ENCODE measurements at places on chromosomes 13 and 19.

DNA sequence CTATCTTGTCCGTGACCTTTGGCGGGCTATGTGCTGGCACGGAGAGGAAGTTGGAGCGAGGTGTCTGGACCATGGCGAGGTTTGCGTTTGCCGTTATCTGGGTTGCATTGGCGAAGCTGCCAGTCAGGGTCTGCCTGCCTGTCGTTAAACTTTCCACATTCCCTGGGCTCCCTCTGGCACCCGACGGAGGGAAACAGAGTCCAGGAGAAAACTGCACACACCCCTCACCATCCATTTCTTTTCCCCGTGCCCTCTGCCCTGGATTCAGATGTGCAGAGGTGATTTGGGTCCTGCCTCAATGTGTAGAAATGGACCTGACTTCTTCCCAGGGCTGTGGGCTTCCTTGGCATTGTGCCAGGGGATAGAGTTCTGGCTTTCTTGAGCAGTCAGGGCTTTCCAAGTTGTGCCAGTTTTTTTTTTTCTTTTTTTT, 142.4 kb downstream of the URI1 start:
- no peak overlapping the region for H3K27ac ChIP-seq
- H3K27me3 ChIP-seq, result peaks cover 2% of the 10 kb centered on the region
- no peak overlapping the region for H3K4me3 ChIP-seq

- no peak for DNase-seq
- peaks cover 5% of the 10 kb centered on the region for H3K36me3 ChIP-seq
- no peak overlapping the region for H3K4me3 ChIP-seq
- no peaks in the 10 kb centered on the region for H3K4me1 ChIP-seq
- H3K27ac ChIP-seq, result no peak overlapping the region
Measured at GRCh38 chr13:41713405-41713804, 247.5 kb downstream of the VWA8 start.

- peak; percentile 22 for DNase-seq
- no peaks in the 10 kb centered on the region for H3K36me3 ChIP-seq
- H3K27me3 ChIP-seq, result peaks cover 10% of the 10 kb centered on the region
- H3K4me3 ChIP-seq, result peak overlapping the region; percentile 49
Measured at GRCh38 chr13:109778102-109778542, 8.3 kb downstream of the IRS2 start.

DNA sequence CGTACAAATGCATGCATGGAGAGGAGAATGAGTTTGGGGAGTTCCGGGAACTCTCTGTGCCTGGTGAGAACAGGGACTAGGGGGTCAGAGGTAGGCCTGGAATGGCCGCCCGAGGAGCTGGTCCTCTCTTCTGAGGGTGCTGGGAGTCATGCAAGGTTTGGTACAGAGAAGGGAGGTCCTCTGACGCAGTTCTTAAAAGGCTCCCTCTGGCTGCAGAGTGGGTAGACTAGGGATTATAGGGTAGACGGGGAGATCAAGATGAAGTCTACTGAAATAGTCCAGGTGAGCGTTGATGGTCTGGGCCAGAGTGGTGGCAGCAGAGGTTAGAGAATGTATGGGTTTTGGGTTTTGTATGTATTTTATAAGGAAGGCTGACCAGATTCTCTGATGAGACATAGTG, 796 bp downstream of the ZNF304 start:
- H3K36me3 ChIP-seq, result peaks cover 46% of the 10 kb centered on the region
- H3K4me3 ChIP-seq, result peak overlapping the region; percentile 93
- H3K27me3 ChIP-seq, result peaks cover 11% of the 10 kb centered on the region
- H3K27ac ChIP-seq, result peak overlapping the region; percentile 97
- no peak for DNase-seq
- H3K4me1 ChIP-seq, result peaks cover 35% of the 10 kb centered on the region

GRCh38 chr19:46928951-46929350, 68.2 kb downstream of the ARHGAP35 start:
- DNase-seq, result no peak
- peaks cover 1% of the 10 kb centered on the region for H3K27me3 ChIP-seq
- H3K4me1 ChIP-seq, result peaks cover 75% of the 10 kb centered on the region
- H3K27ac ChIP-seq, result no peak overlapping the region
- no peak overlapping the region for H3K4me3 ChIP-seq

- H3K36me3 ChIP-seq, result no peaks in the 10 kb centered on the region
- peak overlapping the region; percentile 44 for H3K4me3 ChIP-seq
- H3K27me3 ChIP-seq, result peaks cover 12% of the 10 kb centered on the region
- no peak overlapping the region for H3K27ac ChIP-seq
Measured at GRCh38 chr19:49361438-49362047, 673 bp downstream of the TEAD2 start.

GRCh38 chr13:52159159-52159982, at the start of gene NEK3:
NEK3 (minus strand) TSS chr13:52159597; CDS start chr13:52156191, 3,406 bp downstream.
- no peaks in the 10 kb centered on the region for H3K36me3 ChIP-seq
- H3K4me1 ChIP-seq, result peaks cover 39% of the 10 kb centered on the region

DNA sequence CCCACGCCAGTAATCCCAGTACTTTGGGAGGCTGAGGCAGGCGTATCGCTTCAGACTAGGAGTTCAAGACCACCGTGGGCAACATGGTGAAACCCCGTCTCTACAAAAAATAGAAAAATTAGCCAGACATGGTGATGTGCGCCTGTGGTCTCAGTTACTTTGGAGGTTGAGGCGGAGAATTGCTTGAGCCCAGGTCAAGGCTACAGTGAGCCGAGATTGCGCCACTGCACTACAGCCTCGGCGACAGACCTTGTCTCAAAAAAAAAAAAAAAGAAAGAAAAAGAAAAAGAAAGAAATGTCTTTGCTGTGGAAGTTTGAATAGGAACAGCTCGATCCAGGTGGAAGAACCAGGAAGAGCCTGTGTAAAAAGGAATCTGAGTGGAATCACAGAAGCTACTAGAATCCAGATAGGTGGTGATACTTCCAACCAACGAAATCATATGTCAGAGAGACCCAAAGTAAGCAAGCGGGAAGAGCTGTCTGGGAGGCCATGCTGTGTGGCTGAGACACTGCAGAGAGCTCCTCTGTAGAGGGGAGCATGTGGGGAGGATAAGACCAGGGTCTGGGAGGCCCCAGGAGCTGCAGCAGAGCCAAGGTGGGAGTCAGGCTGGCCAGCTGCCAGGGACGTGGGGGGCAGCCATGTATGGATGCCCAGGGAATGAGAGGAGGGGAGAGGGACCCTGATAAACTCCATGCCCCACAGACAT, 21.1 kb downstream of the LATS2 start:
- H3K4me3 ChIP-seq, result no peak overlapping the region
- H3K36me3 ChIP-seq, result peaks cover 4% of the 10 kb centered on the region
- peak overlapping the region; percentile 5 for H3K27ac ChIP-seq
- H3K4me1 ChIP-seq, result peaks cover 45% of the 10 kb centered on the region
- no peaks in the 10 kb centered on the region for H3K27me3 ChIP-seq

- peak; percentile 48 for DNase-seq
- peaks cover 2% of the 10 kb centered on the region for H3K27me3 ChIP-seq
- H3K27ac ChIP-seq, result peak overlapping the region; percentile 76
- peaks cover 4% of the 10 kb centered on the region for H3K36me3 ChIP-seq
Measured at GRCh38 chr13:24605923-24606372, 74.3 kb upstream of the ATP12A start.

- H3K27ac ChIP-seq, result no peak overlapping the region
- peaks cover 2% of the 10 kb centered on the region for H3K27me3 ChIP-seq
- H3K36me3 ChIP-seq, result no peaks in the 10 kb centered on the region
- no peaks in the 10 kb centered on the region for H3K4me1 ChIP-seq
- H3K4me3 ChIP-seq, result no peak overlapping the region
Measured at GRCh38 chr13:57644106-57644505, 12.6 kb downstream of the PCDH17 start.

DNA sequence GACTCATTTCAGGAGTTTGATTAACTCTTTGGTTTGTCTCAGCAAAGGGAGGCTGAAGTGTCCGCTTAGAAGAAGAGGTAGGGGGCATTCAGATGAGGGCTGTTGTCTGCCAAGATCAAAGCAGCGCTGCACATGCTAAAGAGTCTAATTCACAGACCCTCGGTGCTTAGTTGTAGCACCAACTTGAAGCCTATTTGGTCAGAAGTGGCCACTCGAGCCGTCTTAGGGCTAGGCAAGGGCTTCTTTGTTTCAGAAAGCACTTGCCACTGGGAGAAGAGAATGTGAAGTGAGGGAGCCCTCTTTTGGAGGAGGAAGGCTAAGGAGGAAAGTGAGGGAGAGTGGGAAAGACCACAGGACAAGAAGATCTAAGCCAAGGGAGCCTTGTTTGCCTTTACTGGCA, 313.4 kb upstream of the TMTC4 start:
- H3K36me3 ChIP-seq, result no peaks in the 10 kb centered on the region
- H3K27ac ChIP-seq, result no peak overlapping the region
- DNase-seq, result no peak
- no peak overlapping the region for H3K4me3 ChIP-seq
- no peaks in the 10 kb centered on the region for H3K27me3 ChIP-seq
- H3K4me1 ChIP-seq, result no peaks in the 10 kb centered on the region

DNA sequence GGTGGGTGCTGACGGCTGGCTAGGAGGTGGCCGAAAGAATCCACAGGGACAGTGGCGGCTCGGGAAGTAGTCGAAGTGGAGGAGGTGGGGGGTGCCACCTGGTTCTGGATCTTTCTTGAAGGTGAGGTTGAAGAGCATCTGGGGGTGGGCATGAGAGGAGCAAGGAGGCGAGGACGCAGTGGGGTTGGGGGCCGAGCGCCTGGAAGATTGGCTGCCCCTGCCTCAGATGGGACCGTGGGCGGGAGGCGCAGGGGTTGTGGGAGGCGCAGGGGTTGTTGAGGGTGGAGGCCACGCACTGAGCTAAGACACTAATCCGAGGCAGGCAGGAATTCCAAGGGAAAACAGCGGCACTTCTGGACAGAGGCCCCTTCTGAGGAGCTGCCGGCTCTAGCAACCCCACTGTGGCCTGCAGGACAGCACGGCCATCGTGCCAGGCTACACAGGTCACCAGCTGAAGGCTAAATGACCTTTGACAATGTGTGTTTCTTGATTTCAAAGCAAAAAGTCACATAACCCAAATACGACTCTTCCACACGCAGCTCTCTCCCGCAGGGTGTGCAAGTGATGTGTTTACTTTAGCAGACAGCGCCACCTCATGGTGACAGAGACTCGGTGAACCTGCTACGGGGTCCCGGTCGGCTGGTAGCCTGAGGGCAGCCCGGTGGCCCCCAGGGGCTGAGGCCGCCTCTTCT, 44.1 kb upstream of the RANBP3 start:
- H3K36me3 ChIP-seq, result no peaks in the 10 kb centered on the region
- no peak overlapping the region for H3K27ac ChIP-seq
- no peaks in the 10 kb centered on the region for H3K4me1 ChIP-seq
- no peaks in the 10 kb centered on the region for H3K27me3 ChIP-seq
- peak; percentile 54 for DNase-seq

- no peaks in the 10 kb centered on the region for H3K4me1 ChIP-seq
- peaks cover 2% of the 10 kb centered on the region for H3K27me3 ChIP-seq
- H3K27ac ChIP-seq, result no peak overlapping the region
- DNase-seq, result no peak
- H3K4me3 ChIP-seq, result no peak overlapping the region
Measured at GRCh38 chr13:45768656-45769479, 66.7 kb downstream of the CBY2 start.

- peaks cover 66% of the 10 kb centered on the region for H3K4me1 ChIP-seq
- H3K4me3 ChIP-seq, result peak overlapping the region; percentile 1
- H3K27me3 ChIP-seq, result peaks cover 3% of the 10 kb centered on the region
- DNase-seq, result no peak
Measured at GRCh38 chr13:40651866-40652587, 14.4 kb downstream of the FOXO1 start.

DNA sequence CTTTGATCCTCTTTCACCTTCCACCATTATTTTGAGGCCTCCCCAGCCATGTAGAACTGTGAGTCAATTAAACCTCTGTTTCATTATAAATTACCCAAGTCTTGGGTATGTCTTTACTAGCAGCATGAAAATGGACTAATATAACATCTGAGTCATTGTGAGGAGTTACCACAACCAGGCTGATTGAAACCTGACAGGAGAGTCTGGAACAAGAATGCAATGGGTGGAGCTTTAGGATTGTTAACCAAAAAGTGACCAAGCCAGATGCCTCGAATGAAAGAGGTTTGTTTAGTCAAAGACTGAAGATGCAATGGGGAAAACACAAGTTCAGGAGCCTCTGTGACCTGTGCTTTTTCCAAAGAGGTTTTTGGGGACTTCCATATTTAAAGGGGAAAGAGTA, 659.0 kb downstream of the SLITRK6 start:
- no peak overlapping the region for H3K4me3 ChIP-seq
- no peaks in the 10 kb centered on the region for H3K36me3 ChIP-seq
- H3K4me1 ChIP-seq, result no peaks in the 10 kb centered on the region
- no peak overlapping the region for H3K27ac ChIP-seq

DNA sequence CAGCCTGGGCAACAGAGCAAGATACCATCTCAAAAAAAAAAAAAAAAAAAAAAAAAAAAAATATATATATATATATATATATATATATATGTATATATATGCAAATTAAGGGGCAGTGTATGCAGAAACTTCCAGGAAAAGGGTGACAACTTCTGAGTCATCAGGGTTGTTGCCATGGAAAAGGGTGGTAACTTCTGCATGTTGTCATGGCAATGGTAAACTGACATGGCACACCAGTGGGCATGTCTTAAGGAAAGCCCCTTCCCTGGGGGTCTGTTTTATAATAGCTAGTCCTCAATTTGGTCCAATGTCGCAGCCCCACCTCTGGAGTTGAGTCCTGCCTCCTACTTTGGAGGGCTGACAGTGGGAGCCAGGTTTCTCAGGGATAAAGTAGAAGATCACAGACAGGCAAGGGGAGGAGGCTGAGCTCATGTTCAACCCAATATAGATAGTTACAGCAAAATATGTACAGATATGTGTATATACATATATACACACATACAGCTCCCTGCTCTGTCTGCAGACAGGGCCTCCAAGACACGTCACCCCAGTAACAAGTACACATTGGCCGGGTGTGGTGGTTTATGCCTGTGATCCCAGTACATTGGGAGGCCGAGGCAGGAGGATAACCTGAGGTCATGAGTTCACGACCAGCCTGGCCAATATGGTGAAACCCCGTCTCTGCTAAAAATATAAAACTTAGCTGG, 7.2 kb upstream of the FCHO1 start:
- H3K4me3 ChIP-seq, result no peak overlapping the region
- H3K4me1 ChIP-seq, result peaks cover 16% of the 10 kb centered on the region
- no peaks in the 10 kb centered on the region for H3K36me3 ChIP-seq
- DNase-seq, result no peak
- peaks cover 4% of the 10 kb centered on the region for H3K27me3 ChIP-seq
- no peak overlapping the region for H3K27ac ChIP-seq

DNA sequence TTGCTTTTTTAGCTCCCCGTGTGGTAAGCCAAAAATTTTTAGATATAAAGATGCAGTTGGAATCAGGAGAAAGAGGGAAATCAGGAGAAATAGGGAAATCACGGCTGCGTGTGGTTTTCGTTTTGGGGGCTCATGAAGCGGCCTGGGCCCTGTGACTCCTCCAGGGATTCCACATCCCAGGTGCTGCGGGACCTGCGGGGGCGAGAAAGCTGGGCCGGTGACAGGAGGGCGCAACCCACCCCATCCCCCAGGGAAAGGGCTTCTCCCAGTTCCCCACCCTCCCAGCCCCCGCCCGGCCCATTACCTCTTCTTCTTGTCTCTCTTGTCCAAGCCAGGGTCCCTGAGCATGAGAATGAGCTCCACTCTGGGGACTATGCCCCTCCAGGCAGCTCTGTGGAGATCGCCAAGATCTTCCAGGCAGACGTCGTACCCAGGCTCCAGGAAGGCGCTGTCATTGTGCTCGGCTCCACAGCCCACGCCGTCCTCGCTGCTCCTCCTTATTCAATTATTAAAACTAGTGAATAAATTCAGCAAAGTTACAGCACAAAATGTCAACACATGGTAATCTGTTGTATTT, 111.0 kb downstream of the MRPL57 start:
- no peak overlapping the region for H3K4me3 ChIP-seq
- no peaks in the 10 kb centered on the region for H3K4me1 ChIP-seq
- no peaks in the 10 kb centered on the region for H3K27me3 ChIP-seq
- no peaks in the 10 kb centered on the region for H3K36me3 ChIP-seq

GRCh38 chr19:9171393-9171991, 7.3 kb upstream of the OR7D2 start:
- no peaks in the 10 kb centered on the region for H3K4me1 ChIP-seq
- no peak for DNase-seq
- no peaks in the 10 kb centered on the region for H3K27me3 ChIP-seq
- no peak overlapping the region for H3K27ac ChIP-seq

All from immature natural killer cell (primary cell).